ENCODE measurements at places on chromosomes 12 and 14.

GRCh38 chr12:95509300-95509699 lies 35.3 kb downstream of the METAP2 start:
- no peak for DNase-seq

DNA sequence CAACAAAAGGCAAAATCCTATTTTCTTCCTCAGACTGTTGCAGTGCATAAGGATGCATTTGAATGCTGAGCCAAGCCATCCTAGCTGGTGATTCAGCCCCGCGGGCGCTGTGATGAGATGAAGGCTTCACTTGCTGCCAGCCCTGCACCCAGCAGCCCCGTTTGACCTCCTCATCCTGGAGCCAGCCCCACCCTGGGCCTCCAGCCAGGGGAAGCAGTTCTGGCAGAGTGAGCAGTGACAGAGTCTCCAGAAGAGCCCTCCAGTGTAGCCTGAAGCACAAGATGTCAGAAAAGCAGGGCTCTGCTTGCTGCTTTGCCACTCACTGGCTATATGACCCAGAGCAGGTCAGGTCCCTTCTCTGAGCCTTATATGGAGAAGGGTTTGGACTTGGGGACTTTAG lies 96.2 kb upstream of the HSPB8 start:
- no peak for DNase-seq

GRCh38 chr12:113207613-113208040 lies 13.6 kb upstream of the TPCN1 start:
- no peak for DNase-seq

GRCh38 chr12:76501390-76501789 lies 58.2 kb downstream of the OSBPL8 start:
- DNase-seq = no peak

DNA sequence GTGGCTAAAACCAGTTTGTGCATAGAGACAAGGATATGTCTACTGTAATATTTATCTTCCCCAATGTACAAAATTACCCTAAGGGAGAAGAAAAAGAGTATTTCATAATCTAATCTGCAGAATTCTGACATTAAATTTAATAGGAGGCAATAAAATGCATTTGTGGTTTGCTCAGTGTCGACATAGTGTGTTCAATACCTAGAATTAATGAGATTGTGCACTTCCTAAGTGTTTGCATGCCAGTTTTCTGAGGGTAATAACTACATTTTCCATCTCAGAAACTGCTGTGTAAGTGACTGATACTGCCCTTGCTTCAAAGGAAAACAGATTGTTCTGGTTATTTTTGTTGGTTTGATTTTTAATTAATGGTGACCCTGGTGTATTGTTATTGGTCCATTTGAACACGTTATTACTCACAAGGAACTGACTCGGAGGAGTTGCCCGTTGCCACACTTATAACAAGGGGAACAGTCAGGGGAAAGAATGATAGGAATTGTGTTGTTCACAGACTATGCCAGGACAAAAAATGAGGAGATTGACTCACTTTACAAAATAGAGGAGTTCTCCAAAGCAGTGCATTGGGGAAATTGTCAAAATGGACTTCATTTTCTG lies 960.3 kb upstream of the TMEM132C start:
- DNase-seq = no peak

- no peak for DNase-seq
Observed at GRCh38 chr14:75877884-75878283, 103.9 kb downstream of the TGFB3 start.

- no peak for DNase-seq
Observed at GRCh38 chr14:65334765-65335410, 77.6 kb upstream of the FUT8 start.

DNA sequence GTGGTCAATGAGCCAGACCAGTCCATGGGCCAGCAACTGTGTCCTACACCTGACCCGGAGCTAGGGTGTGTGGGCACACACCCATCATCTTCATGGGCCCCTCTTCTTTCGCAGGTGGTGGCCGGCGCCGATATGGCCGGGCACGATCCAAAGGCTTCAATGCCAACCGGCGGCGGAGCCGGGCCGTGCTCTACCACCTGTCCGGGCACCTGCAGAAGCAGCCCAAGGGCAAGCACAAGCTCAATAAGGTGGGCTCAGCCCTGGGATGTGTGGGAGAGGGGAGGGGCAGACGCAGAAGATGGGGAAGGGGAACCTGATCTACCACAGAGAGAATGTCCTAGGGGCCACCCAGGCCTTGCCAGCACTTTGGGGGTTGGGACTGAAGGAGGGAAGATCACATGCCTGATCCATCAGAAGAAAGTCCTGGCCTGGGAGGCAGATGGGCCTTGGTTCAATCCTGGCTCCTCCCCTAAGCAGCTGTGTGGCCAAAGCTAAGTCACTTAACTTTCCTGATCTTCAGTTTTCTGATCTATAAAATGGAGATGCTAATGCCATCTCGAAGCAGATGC lies 3.8 kb downstream of the KCNH3 start:
- no peak for DNase-seq

DNA sequence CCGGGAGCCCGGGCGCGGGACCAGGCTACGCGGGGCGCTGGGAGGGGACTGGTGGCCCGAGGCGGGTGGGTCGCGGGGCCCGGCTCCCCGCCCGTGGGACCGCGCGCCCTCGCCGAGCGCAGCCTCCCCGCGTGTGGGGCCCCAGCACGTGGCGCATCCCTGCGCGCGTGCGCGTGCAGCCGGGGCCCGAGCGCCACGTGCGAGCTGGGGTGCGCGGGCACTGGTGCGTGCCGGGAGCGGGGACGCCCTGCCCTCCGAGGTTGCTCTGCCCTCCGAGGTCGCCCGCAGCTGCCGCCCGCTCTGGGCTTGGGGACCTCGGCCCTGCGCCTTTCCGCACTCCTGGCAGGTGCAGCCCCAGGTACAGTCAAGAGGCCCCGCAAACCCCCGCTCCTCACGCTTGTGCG lies 365 bp upstream of the CCDC88C start:
- DNase-seq = no peak

GRCh38 chr12:27787559-27787958 lies 7.5 kb upstream of the MANSC4 start:
- DNase-seq = no peak

GRCh38 chr14:98638366-98638765 lies 633.6 kb downstream of the BCL11B start:
- DNase-seq = no peak

GRCh38 chr12:3537719-3538465 lies 46.9 kb downstream of the PRMT8 start:
- no peak for DNase-seq

GRCh38 chr12:62843716-62844115 lies 91.2 kb downstream of the PPM1H start:
- DNase-seq = no peak

DNA sequence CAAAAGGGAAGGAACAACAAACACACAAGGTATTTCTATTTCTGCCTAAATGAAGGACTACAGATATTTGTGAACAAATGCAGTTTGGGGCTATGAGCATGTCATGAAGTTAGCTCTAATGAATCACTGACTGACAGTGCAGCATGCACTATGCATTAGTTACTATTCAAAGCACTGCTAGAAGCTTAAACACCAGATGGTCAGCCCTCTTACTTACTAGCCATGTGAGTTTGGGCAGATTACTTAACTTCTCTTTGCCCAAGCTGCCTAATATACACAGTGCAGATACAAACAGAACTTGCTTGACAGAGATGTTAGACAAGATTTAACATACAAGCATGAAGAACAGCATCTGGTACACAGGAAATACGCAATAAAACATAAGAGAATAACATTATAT lies 96.0 kb downstream of the ATXN2 start:
- DNase-seq = no peak

- DNase-seq = no peak
Observed at GRCh38 chr14:51095854-51096823, 1.2 kb upstream of the TRIM9 start.

GRCh38 chr14:31622060-31622459 lies 60.9 kb downstream of the NUBPL start:
- DNase-seq = no peak

- DNase-seq = peak; percentile 32
Observed at GRCh38 chr12:12927211-12928079, 24.5 kb downstream of the GPRC5D start.

- no peak for DNase-seq
Observed at GRCh38 chr12:24494401-24494800, 454.5 kb downstream of the BCAT1 start.

DNA sequence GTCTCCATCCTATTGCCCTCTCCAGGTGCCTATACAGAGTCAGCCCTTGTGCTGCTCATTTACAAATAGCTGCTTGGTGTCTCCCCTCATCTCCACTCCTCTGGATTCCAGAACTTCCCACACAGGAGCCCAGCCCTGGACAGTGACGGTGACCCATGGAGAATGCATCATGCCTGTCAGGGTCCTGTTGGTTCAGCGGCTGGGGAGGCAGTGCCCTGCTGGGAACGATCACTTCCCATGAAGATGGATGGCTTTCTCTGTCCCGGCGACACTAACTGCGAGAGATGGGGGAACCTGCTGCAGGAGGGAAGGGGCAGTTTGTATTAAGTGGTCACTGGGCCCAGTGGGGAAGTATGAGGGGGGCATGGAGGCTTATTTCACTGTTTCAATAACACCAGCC lies 395.0 kb upstream of the TBX3 start:
- DNase-seq = no peak

- no peak for DNase-seq
Observed at GRCh38 chr14:50998612-50999011, 54.3 kb upstream of the PYGL start.

DNA sequence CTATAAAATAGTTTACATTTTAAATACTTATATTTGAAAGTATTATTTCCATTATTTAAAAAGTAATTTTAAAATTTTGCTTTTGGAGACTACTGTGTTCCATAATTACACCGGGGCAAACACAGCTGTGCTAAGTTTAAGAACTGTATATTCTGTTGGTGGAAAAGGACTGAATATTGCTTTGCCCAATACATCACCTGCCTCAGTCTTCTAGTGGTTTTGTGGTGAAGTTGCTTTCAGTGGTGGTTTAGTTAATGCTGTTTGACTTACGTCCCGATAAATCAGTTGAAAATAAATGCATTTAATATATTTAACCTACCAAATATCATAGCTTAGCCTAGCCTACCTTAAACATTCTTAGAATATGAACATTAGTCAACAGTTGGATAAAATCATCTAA lies 23.4 kb downstream of the FBXO34 start:
- no peak for DNase-seq

GRCh38 chr14:91284146-91284790 lies 39.8 kb upstream of the GPR68 start:
- peak; percentile 38 for DNase-seq

GRCh38 chr12:57188090-57188425 lies 28.5 kb upstream of the NXPH4 start:
- DNase-seq = no peak

DNA sequence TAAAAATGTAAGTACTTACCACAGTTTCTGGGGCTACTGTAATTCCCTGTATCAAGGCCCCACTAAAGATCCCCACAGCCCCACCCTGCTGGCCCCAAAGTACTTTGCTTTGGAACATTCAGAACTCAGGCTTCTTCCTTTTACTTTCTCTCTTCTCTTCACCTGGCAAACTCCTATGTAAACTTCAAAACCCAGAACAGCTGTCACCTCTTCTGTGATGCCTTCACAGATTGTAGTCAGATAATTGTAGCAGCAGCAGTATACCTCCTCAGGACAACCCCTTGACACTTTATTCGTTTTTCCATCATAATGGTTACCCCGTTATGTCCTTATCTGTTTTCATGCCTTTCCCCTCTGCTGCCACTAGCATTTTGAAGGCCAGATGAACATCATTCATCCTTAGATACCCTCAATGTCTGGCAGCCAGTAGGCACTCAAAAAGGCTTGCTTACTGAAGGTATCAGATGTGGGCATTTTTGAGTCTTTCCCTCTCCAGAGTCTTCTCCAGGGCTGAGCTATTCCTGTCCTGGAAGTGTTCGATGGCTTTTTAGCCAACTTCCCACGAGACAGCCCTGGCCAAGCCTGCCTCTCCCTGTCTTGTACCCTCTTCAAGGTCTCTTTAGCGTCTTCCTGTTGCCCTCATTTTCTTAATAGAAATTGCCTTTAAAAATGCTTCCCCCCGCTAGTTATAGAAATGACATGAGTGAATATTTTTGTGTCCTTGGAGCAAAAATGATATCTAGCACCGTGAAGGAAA lies 7.4 kb downstream of the PLBD2 start:
- no peak for DNase-seq

GRCh38 chr12:67107751-67108269 lies 161.3 kb upstream of the CAND1 start:
- no peak for DNase-seq

GRCh38 chr14:54599966-54600716 lies 33.2 kb downstream of the SAMD4A start:
- no peak for DNase-seq

- DNase-seq = no peak
Observed at GRCh38 chr12:65642061-65642661, 182.1 kb upstream of the HMGA2 start.

GRCh38 chr12:69916544-69917235 lies 91.7 kb downstream of the MYRFL start:
- no peak for DNase-seq

- no peak for DNase-seq
Observed at GRCh38 chr12:57029457-57029856, 13.1 kb upstream of the TAC3 start.

- no peak for DNase-seq
Observed at GRCh38 chr14:39006721-39007410, 96.2 kb downstream of the SEC23A start.

GRCh38 chr12:41008472-41008871 lies 179.6 kb upstream of the PDZRN4 start:
- no peak for DNase-seq

DNA sequence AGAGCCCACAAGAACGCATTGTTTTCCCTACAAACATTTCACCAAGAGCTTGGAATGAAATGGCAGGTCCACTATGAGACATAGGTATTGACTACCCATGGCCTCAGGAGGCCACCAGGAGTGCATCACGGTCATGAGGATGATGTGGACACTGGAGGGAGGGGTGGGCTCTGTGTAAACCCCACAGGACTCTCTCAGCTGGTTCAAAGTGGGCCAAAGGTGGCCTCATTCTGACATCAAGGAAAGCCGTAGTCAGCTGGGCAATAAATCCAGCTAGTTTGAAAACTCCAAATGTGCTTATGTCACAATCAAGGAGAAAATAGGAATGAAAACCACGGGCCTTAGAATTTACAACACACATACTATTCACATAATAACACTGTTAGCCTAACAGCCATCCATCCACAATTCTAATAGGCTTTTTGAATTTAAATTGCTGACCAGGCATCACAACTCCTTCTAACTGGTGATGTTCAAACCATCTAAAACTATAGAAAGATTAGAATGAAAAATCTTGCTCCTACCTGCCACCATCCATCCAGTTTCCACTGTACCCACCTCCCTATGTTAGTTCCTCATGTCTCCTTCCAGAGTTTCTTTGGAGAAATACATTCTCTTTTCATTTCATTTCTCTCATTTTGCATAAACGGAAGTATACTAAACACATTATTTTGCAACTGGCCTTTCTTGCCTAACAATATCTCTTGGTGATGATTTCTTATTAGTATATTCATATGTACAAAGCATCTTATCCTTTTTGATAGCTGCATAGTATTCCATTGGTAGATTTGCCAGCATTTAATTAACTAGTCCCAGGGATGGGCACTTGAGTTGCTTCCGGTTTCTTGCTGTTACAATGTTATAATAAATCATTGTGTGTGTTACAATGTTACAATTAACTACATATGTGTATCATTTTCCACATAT lies 21.5 kb downstream of the CMKLR1 start:
- no peak for DNase-seq

GRCh38 chr14:34122081-34122480 lies 171.2 kb upstream of the EGLN3 start:
- no peak for DNase-seq

Data from fibroblast of the conjunctiva (primary cell).